ENCODE measurements at places on chromosomes 3 and 15.

DNA sequence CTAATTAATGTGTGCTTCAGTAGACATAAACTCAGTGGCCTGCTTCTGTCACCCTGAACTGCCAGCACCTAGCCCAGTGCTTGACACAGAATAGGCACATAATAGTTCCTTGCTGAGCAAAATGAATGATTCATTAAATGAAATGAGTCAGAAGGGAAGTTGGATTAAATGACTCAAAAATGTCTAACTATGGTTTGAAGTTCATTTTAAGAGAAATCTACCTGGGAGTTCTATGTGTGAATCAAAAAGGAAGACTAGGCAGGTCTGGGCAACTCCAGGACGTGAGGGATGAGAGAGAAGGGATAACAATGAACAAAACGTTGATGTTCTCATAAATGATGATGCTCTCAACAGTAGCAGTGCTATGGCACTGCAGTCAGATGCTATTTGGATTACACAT lies 175.0 kb downstream of the CFAP20DC start:
- DNase-seq = no peak

DNA sequence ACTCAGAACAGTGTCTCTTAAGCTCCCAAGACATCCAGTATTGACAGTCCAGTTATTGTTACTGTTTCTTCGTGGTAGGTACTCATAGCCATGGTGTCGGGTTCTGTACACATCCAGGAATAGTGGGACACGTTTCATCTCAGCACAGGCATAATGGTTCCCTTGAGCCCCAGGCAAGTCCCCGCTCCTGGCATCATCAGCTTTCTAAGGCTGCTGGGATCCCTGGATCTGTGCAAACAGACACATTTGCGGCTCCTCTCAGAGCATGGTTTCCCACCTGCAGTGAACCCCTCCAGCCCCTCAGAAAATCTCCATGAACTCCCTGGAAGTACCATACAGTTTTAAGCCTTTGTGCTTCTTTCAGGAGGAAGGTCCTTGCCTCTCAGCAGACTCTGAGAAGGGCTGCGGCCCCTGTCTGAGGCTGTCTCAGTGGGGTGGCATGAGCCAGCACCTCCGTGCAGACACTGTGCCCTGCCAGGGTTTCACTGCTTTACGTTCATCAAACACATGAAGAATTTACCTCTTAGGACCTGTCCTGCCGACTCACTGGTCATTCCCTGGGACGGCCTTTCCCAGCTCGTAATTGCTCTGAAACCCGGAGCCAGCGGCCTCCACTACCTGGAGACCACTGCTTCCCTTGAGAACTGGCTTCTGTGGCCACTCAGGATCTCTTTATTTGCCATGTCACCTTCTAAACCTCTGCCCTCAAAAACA lies 124.9 kb downstream of the LRRK1 start:
- DNase-seq = no peak

- no peak for DNase-seq
These were observed 6.1 kb upstream of the ABTB1 start for GRCh38 chr3:127666676-127667075.

DNA sequence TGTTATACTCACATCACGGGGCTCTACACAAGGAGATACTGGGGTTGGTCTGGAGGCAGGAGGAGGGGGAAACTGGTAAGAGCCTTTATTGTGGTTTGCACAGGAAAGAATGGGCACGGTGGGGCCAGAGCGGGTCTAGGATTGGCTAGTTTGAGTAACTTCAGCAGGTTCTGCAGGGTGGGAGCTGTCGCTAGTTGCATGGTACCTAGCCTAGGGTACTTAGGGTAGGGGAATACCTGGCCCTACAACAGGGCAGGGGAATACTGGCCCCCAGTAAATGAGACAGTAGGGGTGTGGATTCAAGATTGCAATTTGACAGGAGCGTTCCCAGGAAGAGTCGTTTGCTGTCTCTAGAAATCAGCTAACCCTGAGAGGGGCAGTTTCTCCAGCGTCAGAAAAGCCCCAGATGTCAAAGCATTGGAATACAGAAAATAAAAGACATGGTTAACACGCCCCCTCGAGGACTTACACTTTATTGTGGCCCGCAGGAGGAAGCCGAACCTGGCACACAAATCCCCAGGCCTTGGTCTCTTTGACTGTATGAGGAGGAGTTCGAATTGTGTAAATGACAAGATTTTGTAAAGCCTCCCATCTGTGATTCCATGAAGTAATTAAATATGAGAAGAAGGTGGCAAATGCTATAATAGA lies 32.0 kb downstream of the ST8SIA2 start:
- DNase-seq = no peak

- DNase-seq = no peak
These were observed 2.3 kb downstream of the EIF2AK4 start for GRCh38 chr15:39936187-39936586.

DNA sequence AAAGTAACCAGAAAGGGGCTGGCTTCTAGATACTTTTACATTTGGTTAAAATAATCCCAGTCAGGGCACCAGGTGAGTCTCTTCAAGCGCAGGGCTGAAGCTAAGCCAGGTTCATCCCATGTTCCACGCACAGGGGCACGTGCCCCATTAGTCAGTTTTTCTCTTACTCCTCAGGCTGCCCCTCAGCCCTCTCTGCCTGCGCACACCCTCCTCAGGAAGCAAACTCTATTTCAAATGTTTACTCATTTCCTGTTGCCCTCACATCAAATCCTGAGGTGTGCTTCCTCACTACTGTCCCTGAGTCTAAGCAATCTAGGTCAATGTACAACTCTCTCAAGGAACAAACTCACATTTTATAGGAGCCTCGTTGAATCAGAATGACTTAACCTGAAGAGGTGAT lies 48.5 kb downstream of the THBS1 start:
- DNase-seq = no peak

GRCh38 chr3:72696815-72697214 lies 151.4 kb downstream of the SHQ1 start:
- DNase-seq = no peak

DNA sequence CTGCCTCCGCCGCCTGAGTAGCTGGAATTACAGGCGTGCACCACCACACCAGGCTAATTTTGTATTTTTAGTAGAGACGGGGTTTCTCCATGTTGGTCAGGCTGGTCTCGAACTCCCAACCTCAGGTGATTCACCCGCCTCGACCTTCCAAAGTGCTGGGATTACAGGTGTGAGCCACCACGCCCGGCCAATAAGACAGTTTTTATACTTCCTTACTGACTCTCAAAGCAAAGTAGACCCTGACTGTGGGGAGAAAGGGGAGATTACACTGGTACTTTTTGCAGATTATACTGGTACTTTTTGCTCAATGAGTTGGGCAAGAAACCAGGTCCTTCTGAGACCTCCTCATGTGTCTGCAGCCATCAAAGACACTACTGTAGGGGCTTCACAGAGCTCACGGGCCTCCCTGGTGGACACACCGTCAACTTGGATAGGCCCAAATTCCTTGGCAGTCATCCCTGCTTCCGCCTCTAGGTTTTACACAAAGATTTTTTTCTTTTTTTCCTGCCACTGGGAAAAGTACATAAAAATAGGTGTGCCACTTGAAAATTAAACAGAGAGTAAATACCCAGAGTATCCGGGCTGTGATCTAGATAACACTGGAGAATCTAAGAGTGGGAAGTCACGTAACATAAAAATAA lies 143.3 kb upstream of the WNT5A start:
- no peak for DNase-seq

- DNase-seq = no peak
These were observed 2.6 kb upstream of the CHL1 start for GRCh38 chr3:194001-194400.

DNA sequence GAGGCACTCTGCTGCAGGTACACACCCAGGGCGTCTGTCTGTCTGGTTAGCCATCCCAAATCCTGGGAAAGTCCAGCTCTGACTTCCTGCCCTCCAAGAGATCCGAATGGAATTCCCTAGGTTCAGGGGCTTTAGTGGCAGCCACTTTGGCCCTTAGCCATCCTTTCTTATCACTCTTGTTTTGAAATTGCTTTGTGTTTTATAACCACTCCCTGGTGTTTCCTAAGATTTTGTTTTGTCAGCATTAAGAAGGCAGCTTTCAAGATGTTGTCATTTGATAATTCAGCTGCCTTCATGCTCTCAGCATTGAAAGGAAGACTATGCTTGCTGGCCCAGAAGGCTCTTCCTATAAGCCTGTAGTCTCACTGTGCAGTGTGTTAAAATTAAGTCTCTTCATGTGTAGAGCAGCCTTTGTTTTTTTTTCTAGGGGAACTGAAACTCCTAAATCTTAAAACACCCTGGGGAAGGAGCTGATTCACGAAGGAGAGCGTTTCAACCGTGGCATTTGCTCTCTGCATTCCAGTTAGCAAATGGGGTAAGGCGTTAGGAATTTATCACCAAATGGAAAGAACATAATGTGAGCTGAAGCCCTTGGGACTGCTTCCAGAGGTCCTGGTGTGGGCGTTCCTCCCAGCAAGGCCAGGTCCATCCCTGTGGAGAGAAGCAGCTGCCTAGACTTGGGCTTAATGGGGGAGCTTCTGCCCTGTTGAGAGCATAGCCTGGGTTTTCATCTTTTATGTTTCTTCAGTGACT lies 14.2 kb upstream of the CLEC3B start:
- peak; percentile 79 for DNase-seq

DNA sequence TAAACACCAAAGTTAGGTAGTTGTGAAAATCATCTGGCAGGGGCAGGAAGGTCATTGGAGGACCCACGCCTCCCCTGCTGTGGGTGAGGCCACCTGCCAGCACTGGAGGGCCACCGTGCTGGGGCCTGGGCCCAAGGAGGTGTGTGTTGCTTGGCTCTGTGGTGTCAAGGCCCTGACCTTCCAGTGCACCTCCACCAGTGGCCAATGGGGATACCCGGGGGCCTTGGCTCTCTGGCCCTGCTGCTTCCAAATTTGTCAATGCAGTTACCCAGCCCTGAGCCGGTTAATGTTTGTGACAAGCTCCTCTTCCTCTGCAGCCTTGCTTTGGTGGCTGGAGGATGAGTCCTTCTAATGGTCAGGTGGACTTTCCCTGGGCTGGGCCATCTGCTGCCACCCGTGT lies 150.2 kb downstream of the KLF13 start:
- DNase-seq = no peak

GRCh38 chr3:13347390-13347950 lies 72.7 kb downstream of the NUP210 start:
- no peak for DNase-seq

DNA sequence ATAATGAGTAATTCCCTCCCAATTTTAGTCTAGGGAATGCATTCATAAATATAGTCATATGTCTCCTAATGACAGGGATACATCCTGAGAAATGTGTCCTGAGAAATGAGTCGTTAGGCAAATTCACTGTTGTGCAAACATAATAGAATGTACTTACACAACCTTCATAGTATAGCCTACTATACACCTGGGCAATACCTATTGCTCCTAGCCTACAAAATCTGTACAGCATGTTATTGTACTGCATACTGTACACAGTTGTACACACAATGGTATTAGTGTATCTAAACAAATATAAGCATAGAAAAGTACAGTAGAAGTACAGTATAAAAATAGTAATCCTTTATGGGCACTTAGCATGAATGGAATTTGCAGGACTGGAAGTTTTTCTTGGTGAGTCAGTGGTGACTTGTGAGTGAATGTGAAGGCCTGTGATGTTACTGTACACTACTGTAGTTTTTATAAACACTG lies 6.6 kb downstream of the DTWD1 start:
- peak; percentile 80 for DNase-seq

DNA sequence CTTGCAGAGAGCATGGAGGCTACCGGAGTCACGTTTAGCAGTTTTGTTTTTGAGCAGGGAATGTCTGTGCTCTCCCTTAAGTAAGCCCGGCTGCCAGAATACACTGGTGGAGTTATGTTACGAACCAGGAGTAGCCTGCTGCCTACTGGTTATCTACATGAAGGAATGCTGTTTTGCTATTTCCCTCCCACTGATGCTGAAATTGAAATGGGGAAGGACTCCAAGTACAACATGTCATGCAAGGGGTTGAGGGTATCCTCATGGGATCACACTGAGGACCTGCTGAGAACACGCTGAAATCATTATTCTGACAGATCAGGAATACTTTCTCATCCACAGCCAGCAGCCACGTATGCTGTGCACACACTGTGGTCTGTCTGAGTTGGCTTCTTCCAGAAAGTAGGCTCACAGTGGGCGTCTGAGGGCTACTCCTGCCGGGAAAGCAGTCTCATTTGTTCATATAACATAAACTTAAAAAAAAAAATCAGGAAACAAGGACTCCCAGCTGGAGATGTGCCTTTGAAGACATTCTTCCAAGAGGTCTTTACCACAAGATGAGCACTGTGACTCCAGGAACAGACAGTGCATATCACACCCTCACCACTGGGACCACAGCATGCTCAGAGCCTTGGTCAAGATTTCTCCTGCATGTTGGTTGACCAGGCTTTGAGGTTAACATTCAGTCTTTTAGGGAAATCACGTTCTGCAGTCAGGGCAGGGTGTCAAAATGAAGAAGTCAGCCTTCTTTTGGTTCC lies 300.4 kb upstream of the RASGRP1 start:
- DNase-seq = peak; percentile 99

DNA sequence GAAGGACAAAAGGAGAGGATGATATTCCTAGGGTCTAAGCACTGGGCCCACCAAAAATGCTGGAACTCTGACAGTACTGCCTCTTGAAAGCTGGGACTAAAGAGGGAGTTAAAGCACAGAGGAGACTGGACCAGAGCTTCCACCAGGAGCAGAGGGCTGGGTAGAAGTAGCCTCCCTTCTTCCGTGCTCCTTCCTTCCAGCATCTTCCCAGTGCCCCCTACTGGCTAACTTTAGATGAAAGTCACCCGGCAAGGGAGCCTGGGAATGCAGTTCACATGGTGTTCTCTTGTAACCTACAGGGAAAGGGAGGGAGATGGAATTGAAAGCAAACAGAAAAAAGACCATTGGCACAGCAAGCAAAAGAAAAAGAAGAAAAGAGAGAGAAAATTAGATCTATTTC lies 106.1 kb upstream of the COL8A1 start:
- no peak for DNase-seq

DNA sequence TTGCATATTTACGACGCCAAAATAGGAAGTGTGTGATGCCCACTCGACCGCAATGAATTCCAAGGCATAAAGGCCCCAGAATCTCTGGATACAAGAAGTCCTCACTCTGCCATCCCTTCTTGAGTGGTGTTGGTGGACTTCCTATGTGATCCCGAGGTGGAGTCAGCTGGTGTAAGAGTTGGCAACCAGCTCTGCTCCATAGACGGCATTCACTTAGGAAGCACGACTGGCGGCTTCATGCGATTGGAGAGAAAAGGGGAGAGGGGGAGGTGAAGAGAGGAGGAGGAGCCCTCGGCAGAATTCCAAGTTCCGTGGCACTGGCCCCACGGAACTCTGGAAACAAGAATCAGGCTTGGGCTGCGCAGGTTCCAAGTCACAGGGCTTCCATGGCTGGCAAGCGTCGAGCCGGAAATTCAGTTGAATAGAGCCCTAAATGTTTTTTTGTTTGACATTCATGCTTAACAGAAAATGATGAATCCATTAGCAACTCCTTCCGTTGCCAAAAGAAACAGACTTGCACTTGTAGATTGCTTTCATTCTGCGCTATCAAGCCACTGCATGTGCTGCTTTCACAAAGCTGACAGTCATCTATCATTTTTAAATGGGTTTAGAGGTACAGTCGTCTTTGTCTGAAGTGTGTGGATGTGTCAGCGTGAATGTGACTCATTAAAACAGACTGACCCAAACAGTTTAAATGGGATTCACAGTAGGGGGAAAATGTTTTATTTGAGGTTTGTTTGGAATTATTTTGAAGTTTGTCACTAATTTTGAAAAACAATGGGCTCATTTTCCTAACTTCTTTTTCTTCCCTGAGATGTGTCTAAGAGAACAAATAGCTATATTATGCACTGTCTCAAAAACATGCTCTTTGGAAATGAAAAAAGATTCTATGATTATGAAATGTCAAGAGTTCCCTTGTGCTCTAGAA lies 428.3 kb upstream of the ATP11B start:
- DNase-seq = no peak
